AG09319 (cell line): ENCODE measurements at places on chromosomes 16 and 17.

DNA sequence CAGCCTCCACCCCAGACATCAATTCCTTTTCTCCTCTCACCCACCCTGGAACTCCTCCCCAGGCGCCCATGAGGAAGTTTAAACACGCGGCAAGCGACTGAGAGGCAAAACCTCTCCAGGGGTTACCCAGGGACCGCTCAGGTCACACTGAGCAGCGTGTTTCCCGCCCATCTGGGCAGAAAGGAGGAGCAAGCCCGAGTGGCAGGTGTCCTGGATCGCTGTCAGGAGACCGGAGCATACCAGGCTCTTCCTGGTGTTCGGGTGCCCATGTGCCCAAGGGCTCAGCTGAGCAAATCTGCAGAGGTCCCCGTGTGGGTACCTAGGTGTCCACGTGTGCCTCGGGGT lies 491 bp downstream of the SLC25A19 start:
- DNase-seq, result no peak

DNA sequence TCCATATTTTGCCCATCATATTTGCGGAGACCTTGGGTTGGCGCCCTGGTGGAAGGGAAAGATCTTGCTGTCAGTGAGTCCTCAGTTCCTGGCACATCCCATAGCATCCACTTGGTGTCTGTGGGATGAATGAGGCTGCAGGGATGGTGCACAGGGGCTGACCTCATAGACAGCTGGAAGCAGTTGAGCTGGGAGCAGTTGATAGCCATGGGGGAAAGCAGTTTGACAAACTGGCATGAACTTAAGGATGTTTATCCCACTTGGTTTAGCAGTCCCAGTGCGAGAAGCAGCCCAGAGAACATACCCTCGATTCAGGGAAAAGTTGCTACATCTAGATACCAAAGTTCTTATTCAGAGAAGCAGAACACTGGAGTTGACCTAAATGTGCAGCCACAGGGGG lies 80.7 kb downstream of the SNX29 start:
- DNase-seq, result peak; percentile 79

DNA sequence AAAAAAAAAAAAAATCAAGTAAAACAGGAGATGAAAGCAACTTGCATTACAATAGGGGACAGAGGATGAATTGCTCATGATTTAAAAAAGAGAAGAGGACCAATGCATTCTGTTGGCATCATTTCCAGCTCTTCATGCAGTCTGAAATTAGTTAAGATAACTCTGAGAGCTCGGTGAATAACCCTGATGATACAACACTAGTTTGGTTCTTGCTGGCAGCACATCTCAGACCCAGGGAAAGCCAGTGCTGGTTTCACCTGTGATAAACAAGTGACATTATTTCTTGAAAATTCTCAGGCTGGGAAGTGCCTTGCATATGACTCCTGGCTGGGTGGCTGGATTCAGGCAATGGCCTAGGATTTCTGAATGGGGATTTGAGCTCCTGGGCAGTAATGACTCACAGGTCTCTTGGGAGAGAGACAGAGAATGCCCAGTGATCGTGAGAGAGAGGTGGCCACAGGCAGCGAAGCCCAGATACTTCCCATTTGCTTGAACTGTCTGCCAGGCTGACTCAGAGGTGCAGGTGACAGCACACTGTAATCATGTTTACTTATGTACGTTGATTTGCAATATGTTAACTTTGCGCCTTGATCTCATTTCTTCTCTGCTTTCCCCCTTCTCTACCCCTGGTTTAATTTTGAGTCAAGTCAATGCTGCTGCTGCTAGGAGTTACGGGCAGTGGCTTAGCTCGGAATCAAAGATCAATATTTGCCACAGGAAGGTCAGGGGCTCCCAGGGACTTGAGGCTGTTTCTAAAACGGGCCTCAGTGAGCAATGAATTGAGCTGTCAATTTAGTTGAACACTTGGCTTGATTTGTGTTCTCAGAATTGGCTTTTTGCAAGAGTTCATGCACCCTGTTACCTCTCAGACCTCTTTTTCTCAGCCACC lies 27.1 kb downstream of the ARSG start:
- no peak for DNase-seq

DNA sequence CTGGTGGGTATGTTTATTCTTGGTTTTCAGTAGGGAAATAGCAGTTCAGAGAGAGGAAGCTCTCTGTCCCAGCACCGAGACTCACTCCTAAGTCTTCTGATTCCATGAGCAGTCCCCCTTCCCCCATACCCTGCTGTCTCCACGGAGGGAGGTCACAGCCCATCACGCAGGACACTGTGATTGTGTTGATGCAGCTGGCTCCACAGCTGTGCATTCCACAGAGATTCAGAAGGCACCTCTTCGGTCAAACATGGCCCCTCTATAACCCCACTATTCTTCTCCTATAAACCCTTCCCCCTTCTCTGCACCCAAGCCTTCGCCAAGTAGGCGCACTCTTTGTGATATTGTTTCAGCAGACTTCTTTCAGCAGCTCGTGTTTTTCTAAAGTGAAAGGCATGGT lies 104.3 kb upstream of the HLF start:
- no peak for DNase-seq

DNA sequence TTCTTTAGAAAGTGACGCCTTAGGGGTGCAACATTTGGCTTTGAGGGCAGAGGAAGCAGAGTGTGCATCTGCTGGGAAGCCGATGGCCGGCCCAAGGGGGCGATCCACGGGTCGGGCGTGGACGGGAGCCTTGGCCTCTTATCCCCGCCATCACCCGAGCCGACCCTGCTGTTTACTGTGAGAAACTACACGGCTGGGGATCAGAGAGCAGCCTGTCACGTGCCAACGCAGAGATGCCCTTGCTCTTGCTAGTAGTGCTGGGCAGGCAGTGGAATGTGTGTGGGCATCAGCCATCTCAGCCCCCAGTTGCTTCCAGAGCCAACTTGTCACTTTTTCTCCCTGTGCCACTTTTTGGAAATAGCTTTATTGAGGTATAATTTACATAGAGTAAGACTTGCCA lies 26.7 kb upstream of the ITGB4 start:
- DNase-seq, result no peak

GRCh38 chr16:83715217-83715920 lies 92.4 kb upstream of the HSBP1 start:
- no peak for DNase-seq

- DNase-seq, result no peak
Measured at GRCh38 chr17:30928584-30928983, 6.8 kb downstream of the ADAP2 start.

GRCh38 chr16:79074951-79075350 lies 525.6 kb downstream of the MAF start:
- no peak for DNase-seq

- no peak for DNase-seq
Measured at GRCh38 chr16:72723781-72724180, 324.1 kb downstream of the ZFHX3 start.

GRCh38 chr16:83903751-83904150 lies 4.8 kb downstream of the MLYCD start:
- no peak for DNase-seq

DNA sequence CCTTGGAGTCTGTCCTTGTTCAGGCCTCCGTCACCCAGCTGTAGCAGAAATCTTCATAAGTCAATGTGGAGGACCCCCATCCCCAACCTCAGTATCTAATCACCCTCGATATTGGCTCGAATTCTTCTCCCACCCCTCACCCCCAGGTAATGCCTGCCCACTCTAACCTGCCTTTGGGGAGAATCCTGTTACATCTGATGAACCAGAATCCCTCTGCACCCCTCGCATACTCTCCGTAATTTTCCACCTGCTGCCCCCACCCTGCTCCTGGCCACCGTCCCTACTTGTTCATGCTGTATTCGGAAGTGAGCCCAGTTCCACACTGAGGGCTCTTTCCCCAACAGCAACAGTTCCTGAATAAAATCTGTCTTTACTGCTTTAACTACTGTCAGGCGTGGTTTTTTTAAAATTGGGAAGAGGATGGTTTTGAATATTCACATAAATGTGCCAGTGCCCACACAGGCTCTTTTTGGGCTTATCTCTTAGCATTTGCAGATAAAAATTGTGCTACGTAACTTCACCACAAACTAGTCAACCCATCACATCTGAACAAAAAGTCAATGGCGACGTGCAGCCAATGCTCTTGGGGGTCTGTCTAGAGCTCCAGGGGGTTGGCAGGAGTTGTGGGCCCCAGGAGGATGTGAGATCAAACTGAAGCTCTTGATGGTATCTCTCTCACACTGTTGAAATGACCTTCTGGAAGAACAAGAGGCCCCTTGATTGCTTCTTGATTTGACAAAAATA lies 73.7 kb downstream of the NETO2 start:
- DNase-seq, result no peak

- DNase-seq, result no peak
Measured at GRCh38 chr17:56773124-56773523, 60.6 kb downstream of the C17orf67 start.

DNA sequence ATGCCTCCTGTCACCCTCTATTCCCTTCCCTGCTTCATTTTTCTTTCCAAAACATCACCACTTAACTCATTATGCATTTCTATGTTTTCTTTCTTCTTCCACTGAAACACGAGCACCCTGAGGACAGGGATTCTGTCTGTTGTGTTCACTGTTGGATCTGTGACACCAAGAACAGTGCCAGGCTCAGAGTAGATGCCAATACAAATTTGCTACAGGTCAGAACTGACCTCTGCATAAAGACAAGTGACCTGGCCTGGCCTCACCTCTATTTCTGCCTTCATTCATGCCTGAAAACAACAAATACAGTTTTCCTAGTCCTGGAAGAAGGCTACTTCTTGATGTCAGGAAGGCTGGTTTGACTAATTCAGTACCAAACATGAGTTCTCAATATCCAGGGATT lies 45.1 kb downstream of the SMPD3 start:
- DNase-seq, result no peak

- no peak for DNase-seq
Measured at GRCh38 chr17:48725288-48726064, 2.5 kb downstream of the PRAC2 start.
